ENCODE measurements at places on chromosomes 3 and 15. TPM values are rescaled to one million over a fixed set of nuclear protein-coding genes. Genes with fewer than 3 reads are reported as not detected.
A peak's percentile ranks its signal among the peaks of the same experiment; 100 is the strongest.

The TBL1XR1 gene
- 125 TPM for total RNA-seq

DNA sequence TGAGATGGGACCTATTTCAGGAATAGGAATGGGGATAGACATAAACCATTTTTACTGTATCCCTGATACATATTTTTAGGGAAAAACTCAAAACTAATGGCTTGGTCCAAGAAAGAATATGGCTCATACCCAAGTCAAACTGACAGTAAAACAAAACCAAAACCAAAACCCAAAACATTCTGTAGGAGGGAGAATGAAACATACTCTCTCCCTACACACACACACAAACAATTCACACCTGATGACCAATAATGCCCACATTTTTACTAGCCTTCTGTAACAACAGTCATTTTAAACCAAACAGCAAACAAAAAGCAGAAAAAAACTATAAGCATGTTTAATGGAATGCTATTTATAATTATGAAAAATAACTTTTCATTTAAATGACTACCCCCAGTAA, 74.9 kb downstream of the NBEAL2 start:
- no peak for DNase-seq

DNA sequence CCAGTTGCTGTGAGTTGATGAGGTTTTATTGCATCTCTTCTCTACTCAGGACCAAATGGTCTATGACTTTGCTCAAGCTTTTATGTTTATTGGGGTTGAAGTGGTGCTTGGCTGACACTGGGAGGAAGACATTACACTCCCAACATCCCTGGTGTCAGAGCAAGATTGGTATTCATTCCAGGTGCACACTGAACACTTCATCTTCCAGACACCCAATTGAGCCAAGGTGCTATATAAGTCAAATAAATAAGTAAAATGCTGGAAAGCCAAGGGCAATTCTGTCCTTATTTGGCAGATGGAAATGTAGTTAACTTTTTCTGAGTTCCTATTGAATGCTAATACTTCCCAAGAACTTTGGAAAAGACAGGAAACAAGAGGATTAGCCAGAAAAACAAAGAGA, 53.2 kb upstream of the CDV3 start:
- no peak for DNase-seq

- DNase-seq: no peak
Measured at GRCh38 chr15:40352281-40352901, 1.6 kb downstream of the PHGR1 start.

- peak; percentile 39 for DNase-seq
Measured at GRCh38 chr3:183428447-183429211, at the start of gene MCF2L2. Gene MCF2L2, minus strand, starts transcription at chr3:183428619. Its CDS starts 642 bp downstream, at chr3:183427977.

DNA sequence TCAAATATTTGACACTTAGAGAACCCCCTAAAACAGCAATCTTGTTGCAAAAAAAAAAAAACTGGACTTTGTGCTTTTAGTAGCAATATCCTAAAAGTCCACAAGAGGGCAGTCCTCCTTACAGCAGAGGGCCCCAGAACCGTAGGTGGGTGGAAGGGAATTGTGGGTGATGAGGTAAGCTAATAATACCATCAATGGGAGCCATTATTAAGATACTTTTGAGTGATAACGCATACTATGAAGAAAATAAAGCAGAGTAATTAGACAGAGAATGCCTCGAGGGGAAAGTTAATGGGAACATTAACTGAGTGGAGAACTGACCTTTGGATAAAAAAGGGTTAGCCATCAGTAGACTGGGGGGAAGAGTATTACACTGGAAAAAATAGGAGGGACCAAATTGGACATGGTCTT, 229.9 kb downstream of the THRB start:
- DNase-seq: no peak

DNA sequence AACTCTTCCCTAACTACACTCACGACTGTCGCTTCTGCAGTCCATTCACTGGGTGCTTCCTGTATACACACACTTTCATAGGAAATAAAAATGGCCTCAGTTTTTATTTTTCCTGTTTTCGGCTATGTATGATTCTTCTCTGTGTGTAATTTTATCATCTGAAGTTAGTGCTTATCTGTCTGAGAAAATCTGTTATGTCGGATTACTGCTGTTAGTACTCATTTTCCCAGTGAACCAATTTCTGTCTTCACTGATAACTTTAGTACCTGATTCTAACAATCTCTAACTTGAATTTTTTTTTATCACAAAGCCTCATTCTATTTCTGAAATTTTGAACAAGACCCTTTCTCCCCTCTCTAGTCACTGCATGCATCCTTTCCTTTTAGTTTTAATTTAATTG, 20.9 kb downstream of the RAB5A start:
- no peak for DNase-seq

DNA sequence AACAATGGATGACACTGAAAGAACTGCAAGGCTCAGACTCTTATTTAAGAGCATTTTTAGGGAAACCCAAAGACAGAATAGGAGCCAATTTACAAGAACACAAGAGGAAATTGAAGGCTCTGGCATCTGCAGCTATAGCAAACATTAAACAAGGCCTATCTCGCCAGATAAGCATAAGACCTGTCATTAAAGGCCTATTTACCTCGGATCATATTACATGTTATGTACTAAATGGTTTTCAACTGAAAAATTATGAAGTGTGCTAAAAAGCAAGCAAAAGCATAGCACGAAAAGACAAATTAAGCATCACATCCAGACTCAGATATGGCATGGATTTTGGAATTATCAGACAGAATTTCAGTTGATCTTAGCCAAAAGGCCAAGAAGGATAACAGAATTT, 617.1 kb downstream of the SQOR start:
- no peak for DNase-seq

DNA sequence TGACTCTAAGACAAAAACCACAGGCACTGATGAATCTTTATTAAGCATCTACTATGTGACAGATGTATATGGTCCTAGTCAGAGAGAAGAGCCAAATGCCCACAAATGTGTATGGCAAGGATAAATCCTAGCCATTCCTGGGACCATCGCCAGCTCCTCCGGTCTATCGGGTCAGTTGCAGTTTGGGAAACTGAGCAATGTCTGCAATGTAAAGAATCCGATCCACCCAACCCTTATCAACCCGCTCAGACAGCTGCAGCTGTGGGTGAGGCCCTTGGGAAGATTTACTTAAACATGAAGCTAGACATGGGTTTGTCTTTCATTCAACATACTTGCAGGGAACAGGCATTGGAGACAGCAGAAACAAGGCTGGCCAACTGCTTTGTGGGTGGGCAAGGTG, 40.5 kb upstream of the CDV3 start:
- DNase-seq: no peak

DNA sequence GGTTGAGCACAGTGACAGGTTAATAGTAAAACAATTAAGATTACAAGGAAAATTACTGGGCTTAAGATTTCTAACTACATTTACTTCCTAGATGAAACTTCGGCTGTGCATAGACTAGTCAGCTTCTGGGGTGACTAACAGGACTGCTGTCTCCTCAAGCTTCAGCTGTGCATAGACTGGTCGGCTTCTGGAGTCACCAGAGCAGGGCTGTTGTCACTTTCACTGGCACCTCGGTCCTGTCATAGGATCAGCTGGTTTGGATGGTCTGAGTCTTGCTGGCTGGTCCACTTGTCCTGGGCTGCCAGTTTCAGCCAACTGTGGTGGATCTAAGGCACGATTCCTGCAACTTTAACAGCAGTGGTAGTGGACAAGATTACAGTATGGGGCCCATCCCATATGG, 23.9 kb upstream of the ACAD9 start:
- no peak for DNase-seq

- DNase-seq: no peak
Measured at GRCh38 chr3:3170998-3171397, 8.5 kb downstream of the CRBN start.

GRCh38 chr3:170714562-170715535, 129.0 kb upstream of the SLC7A14 start:
- DNase-seq: no peak

DNA sequence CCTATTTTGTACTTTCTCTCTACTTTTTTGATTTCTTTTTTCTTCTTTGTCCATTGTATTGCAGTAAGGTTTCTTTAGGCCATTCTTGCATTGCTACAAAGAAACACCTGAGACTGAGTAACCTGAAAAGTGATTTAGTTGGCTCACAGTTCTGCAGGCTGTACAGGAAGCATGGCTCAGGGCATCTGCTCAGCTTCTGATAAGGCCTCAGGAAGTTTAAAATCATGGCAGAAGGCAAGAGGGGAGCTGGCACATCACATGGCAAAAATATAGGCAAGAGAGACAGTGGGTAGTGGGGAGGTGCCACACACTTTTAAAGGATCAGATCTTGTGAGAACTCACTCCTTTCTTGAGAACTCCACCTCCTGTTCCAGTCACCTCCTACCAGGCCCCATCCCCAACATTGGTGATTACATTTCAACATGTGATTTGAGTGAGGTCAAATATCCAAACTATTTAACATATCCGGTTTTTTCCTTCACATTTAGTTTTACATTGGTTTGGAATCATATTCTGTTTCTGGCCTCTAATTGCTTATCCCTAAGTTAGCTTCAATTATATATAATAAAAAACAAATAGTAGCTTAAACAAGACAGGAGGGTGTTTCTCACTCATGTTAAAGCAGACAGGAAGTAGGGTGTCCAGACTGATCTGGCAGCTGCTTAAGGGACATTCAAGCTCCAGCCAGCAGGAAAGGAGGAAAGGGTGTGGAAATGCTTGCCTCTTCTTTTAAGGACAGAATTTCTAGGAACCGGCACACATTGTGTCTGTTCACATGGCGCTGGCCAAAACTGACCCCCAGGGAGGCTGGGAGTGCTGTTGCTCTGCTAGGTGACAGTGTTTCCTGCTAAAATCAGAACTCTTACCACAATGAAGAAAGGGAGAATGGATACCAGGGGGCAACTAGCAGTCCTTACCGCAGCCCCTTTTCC, 28.8 kb upstream of the SKOR1 start:
- no peak for DNase-seq

DNA sequence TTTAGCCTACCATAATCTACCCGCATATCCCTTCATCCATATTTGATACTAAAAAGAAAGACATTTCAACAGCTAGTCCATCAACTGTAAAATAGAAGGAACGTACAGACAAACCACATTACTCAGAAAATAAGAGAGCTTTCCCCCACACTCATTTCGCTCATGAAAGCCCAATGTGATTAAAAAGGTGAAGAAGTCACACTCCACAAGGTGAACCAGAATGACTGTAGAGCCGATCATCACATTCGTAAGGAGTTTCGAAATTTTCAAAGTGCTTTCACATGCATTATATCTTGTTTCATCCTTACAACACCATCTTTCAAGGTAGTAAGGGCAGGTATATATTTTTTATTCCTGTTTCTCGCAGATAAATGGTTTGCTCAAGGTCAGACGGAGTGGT, 225.3 kb downstream of the FOXP1 start:
- no peak for DNase-seq

GRCh38 chr15:49135342-49135857, 20.0 kb downstream of the COPS2 start:
- no peak for DNase-seq

DNA sequence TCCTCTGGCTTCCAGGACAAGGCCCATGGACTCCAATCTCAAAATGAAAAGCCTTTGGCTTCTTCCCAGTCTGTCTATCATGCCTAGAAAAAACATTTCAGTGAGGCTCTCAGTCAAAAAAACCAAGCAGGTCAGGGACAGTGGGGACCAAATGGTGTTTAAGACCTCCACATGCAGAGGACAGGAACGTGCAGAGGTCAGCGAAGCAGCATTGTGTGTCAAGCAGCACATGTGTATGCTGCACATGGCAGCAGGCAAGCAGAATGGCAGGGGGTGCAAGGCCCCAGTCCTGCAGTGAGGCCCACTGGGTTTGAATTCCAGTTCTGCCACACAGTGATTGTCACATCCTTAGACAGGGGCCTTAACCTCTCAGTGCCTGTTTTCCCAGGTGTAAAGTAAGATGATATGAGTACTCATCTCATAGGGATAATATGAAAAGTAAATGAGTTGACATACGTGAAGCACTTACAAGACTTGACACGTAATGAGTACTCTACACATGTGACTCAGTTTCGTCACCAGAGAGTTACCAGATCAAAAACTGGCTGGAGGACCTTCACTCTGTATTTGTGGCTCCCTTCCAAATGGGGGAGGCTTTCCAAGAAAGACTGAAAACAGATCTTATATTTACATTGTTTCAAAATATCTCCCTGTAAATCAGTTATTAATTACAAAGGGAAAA, 11.2 kb downstream of the STIMATE start:
- DNase-seq: no peak

GRCh38 chr3:151135541-151136337, 50.3 kb downstream of the MED12L start:
- DNase-seq: no peak

- no peak for DNase-seq
Measured at GRCh38 chr15:22808761-22809280, 22.4 kb downstream of the NIPA1 start.

GRCh38 chr3:188006726-188007393, 147.1 kb upstream of the LPP start:
- no peak for DNase-seq

The DCP1A gene
- 17.4 TPM for total RNA-seq

DNA sequence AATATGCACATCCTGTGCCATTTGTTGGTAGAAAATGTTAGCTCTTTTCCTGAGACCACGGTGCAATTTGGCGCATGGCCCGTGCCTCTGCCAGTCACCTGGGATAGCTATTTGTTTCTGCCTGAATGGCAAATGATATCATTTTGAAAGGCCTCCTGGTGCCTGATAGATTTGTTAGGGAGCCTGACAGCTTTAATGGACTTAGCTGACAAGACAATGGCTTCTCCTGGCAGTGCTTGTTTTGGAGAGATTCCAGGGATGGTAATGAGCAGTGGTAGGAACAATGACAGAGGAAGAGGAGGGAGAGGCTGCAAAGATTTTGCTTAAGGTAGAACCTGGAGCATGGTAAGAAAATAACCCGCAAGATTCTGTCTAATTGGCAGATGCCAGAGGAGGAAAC, 268.5 kb downstream of the CLSTN2 start:
- no peak for DNase-seq

DNA sequence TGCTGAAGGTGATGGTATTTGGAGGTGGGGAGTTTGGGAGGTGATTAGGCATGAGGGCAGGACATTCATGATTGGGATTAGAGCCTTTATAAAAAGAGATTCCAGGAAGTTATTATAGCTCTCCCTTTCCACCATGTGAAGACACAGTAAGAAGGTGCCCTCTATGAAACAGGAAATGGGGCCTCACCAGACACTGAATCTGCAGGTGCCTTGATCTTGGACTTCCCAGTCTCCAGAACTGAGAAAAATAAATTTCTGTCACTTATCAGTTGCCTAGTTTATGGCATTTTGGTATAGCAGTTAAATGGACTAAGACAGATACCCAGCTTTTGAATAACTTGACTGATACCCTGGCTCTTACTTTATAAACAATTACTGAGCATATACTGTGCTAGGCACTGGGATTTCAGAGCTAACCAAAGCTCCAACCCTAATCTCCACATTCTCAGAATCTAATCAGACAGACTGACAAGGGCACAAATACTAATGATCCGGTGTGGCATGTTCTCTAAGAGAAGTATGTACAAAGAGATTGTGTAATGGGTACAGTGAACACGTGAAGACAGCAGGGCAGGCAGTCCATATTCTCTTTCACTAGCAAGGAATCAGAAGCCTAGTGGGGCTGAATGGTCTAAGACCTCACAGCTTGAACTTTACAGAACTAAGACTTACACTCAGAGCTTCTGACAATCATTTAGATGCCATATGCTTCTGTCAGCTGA, 343.1 kb downstream of the WDR72 start:
- DNase-seq: no peak

The LRRK1 gene
- 9.1 TPM for total RNA-seq

The CHRM5 gene
- total RNA-seq: not detected

- no peak for DNase-seq
Measured at GRCh38 chr3:120524171-120524923, 71.8 kb upstream of the NDUFB4 start.
